ENCODE measurements at places on chromosomes 4 and X. TPM values are rescaled to one million over a fixed set of nuclear protein-coding genes. Genes with fewer than 3 reads are reported as not detected.

DNA sequence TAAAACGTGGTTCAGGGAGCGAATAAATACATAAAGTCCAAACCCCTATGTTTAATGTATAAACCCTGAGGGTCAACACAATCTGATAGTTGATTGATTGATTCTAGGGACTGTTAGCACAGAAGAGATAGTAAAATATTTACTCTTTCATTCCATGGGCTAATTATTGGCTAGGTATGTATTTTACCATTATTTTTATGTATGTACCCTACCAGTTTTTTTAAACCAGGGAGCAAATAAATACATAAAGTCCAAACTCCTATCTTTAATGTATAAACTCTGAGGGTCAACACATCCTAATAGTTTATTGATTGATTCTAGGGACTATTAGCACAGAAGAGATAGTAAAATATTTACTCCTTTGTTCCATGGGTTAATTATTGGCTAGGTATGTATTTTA lies 40.0 kb downstream of the ZFX start:
- H3K27me3 ChIP-seq = no peaks in the 10 kb centered on the region
- peaks cover 14% of the 10 kb centered on the region for H3K36me3 ChIP-seq
- DNase-seq = no peak
- H3K4me3 ChIP-seq = no peak overlapping the region
- peaks cover 3% of the 10 kb centered on the region for H3K4me1 ChIP-seq

- DNase-seq = peak; percentile 68
- H3K27me3 ChIP-seq = peaks cover 2% of the 10 kb centered on the region
- H3K4me3 ChIP-seq = no peak overlapping the region
- H3K27ac ChIP-seq = no peak overlapping the region
- H3K36me3 ChIP-seq = no peaks in the 10 kb centered on the region
Observed at GRCh38 chrX:63747331-63747730, 37.7 kb downstream of the ARHGEF9 start.

GRCh38 chrX:27767387-27767786 lies 40.4 kb upstream of the MAGEB10 start:
- no peaks in the 10 kb centered on the region for H3K27me3 ChIP-seq
- peak; percentile 25 for DNase-seq
- no peaks in the 10 kb centered on the region for H3K36me3 ChIP-seq
- no peak overlapping the region for H3K27ac ChIP-seq
- no peaks in the 10 kb centered on the region for H3K4me1 ChIP-seq

GRCh38 chr4:180695851-180696250 lies 1547.4 kb upstream of the TENM3 start:
- no peak overlapping the region for H3K27ac ChIP-seq
- H3K36me3 ChIP-seq = no peaks in the 10 kb centered on the region
- H3K27me3 ChIP-seq = no peaks in the 10 kb centered on the region
- H3K4me3 ChIP-seq = no peak overlapping the region

GRCh38 chr4:145934434-145935047 lies 4.1 kb downstream of the ZNF827 start:
- no peaks in the 10 kb centered on the region for H3K36me3 ChIP-seq
- H3K27ac ChIP-seq = 0 out of 2 replicates have a peak overlapping the region, but pooled peaks have one; percentile 2
- no peak overlapping the region for H3K4me3 ChIP-seq
- peaks cover 7% of the 10 kb centered on the region for H3K4me1 ChIP-seq
- no peak for DNase-seq
- H3K27me3 ChIP-seq = no peaks in the 10 kb centered on the region

GRCh38 chr4:169233691-169234090 lies 37.1 kb downstream of the SH3RF1 start:
- H3K36me3 ChIP-seq = no peaks in the 10 kb centered on the region
- no peaks in the 10 kb centered on the region for H3K27me3 ChIP-seq
- peaks cover 17% of the 10 kb centered on the region for H3K4me1 ChIP-seq

UGT2B17 gene
- not detected for total RNA-seq

HNRNPH2 gene
- 54.3 TPM for total RNA-seq

DNA sequence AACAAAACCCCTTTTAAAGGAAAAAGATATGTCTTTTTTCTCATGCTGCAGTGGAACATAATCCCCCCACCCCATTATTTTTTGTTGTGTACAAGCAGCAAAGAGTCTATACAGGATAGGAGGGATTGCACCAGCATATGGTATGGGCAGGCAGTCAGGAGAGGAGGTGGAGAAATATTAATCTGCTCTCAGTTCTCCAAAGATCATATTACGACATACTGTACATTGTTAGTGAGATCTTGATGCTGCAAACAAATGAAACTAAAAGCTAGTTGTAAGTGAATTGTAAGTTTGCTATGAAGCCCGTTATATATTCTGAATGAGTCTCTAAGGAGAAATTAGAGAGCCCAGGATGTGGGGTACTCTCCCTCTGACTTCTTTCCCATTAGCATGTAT lies 75.3 kb downstream of the RAPGEF2 start:
- H3K4me3 ChIP-seq = no peak overlapping the region
- peak; percentile 44 for DNase-seq
- H3K27me3 ChIP-seq = no peaks in the 10 kb centered on the region
